ENCODE measurements at places on chromosomes 3 and 15. TPM values are rescaled to one million over a fixed set of nuclear protein-coding genes. Genes with fewer than 3 reads are reported as not detected.

MUSTN1 gene
- 43.8 TPM for total RNA-seq

RGMA gene
- 9.9 TPM for total RNA-seq

DPPA2 gene
- not detected for total RNA-seq

POTEB gene
- not detected for total RNA-seq

TMF1 gene
- total RNA-seq = 15.6 TPM

ATP13A4 gene
- not detected for total RNA-seq

Data from right atrium auricular region (tissue), 2 donors.